A549 treated with DMSO at 1 μM for 4 hours (cell line): ENCODE measurements at places on chromosomes 5 and 9. TPM values are rescaled to one million over a fixed set of nuclear protein-coding genes. Genes with fewer than 3 reads are reported as not detected.

Gene NMRK1
- 3.9 to 5.9 TPM (median 4.9 TPM) in 5 replicates for total RNA-seq

Gene TLX3
- not detected in 5 replicates for total RNA-seq

Gene NR4A3
- total RNA-seq = 2.3 to 3.6 TPM (median 3.2 TPM) in 5 replicates

Gene TOR4A
- total RNA-seq = 18.6 to 28.5 TPM (median 28.1 TPM) in 5 replicates

Gene SPINK6
- 0.32 to 0.76 TPM (median 0.48 TPM) in 5 replicates for total RNA-seq

Gene PSD2
- total RNA-seq = 0.02 to 0.05 TPM (median 0.04 TPM) in 5 replicates

Gene ORM2
- not detected in 5 replicates for total RNA-seq

Gene SCAMP1
- total RNA-seq = 21.4 to 32.3 TPM (median 29.7 TPM) in 5 replicates

Gene BTNL3
- not detected in 5 replicates for total RNA-seq

Gene IFNK
- total RNA-seq = not detected in 5 replicates

Gene PDGFRB
- 0.08 to 0.36 TPM (median 0.09 TPM) in 5 replicates for total RNA-seq

Gene C8G
- 0.71 to 1.5 TPM (median 1.1 TPM) in 5 replicates for total RNA-seq

Gene AMACR
- total RNA-seq = 12.6 to 17.7 TPM (median 15.3 TPM) in 5 replicates

Gene CATSPER3
- total RNA-seq = 0.17 to 0.63 TPM (median 0.47 TPM) in 5 replicates

Gene FAM169A
- total RNA-seq = 4.8 to 9.2 TPM (median 7.2 TPM) in 5 replicates

Gene PDZD2
- 0.05 to 0.84 TPM (median 0.15 TPM) in 5 replicates for total RNA-seq

Gene NUTM2G
- total RNA-seq = 0.03 TPM in 1 of 5 replicates, not detected in the others

Gene GRAMD2B
- 0.60 to 1.2 TPM (median 0.95 TPM) in 5 replicates for total RNA-seq

Gene ELOVL7
- total RNA-seq = 11.7 to 15.6 TPM (median 12.8 TPM) in 5 replicates

Gene SLC34A1
- 0.04 TPM in 1 of 5 replicates, not detected in the others for total RNA-seq

Gene EGFL7
- 41.7 to 60.0 TPM (median 50.7 TPM) in 5 replicates for total RNA-seq

Gene PCDHA1
- 0.10 to 0.19 TPM (median 0.16 TPM) in 5 replicates for total RNA-seq

Gene CAMK2A
- 0.96 to 1.4 TPM (median 1.0 TPM) in 5 replicates for total RNA-seq

Gene C9orf50
- total RNA-seq = 0.08 TPM in 1 of 5 replicates, not detected in the others

Gene BAAT
- total RNA-seq = 0.40 to 0.67 TPM (median 0.57 TPM) in 5 replicates

Gene NR5A1
- 0.05 to 0.10 TPM (median 0.07 TPM) in 5 replicates for total RNA-seq
